Tibial artery (tissue), 4 donors: ENCODE measurements at places on chromosomes 4 and X.
A peak's percentile ranks its signal among the peaks of the same experiment; 100 is the strongest.

- H3K36me3 ChIP-seq = no peaks in the 10 kb centered on the region
- DNase-seq = no peak
- H3K4me1 ChIP-seq = no peaks in the 10 kb centered on the region
- H3K4me3 ChIP-seq = no peak overlapping the region
- no peaks in the 10 kb centered on the region for H3K27me3 ChIP-seq
- no peak overlapping the region for H3K27ac ChIP-seq
Measured at GRCh38 chr4:111984169-111984819, 161.0 kb upstream of the FAM241A start.

DNA sequence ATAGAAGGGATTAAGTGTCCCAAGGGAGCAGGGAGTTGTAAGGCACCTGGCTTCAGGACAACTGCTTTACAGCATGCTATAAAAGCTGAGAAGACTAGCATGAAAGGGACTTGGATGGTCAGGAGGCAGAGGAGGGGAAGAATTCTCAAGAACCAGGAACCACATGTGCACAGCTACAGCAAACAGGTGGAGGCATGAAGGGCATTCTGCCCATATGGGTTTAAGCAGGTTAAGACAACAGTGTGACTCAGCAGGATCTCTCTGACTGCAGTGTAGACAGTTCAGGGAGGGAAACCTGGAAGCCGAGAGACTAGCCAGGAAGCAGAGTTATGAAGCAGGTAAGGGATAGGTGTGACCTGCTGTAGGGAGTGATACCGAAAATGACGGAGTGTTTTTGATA, 117.0 kb downstream of the DHRSX start:
- no peak for DNase-seq
- no peak overlapping the region for H3K4me3 ChIP-seq
- H3K4me1 ChIP-seq = no peaks in the 10 kb centered on the region
- H3K36me3 ChIP-seq = no peaks in the 10 kb centered on the region
- no peak overlapping the region for H3K27ac ChIP-seq

GRCh38 chrX:153411255-153411987, at the start of gene ZFP92:
TSS of gene ZFP92 (plus strand) at chrX:153411472. CDS start at chrX:153418323, 6,851 bp downstream.
- peaks cover 6% of the 10 kb centered on the region for H3K4me1 ChIP-seq
- H3K4me3 ChIP-seq = peak within 1 kb of the TSS; percentile 57
- H3K27me3 ChIP-seq = no peaks in the 10 kb centered on the region
- H3K27ac ChIP-seq = no peak within 1 kb of the TSS
- no peak for DNase-seq
- no peaks in the 10 kb centered on the region for H3K36me3 ChIP-seq

GRCh38 chr4:112852601-112853000, 196.9 kb upstream of the ANK2 start:
- no peaks in the 10 kb centered on the region for H3K4me1 ChIP-seq
- H3K4me3 ChIP-seq = no peak overlapping the region
- H3K36me3 ChIP-seq = no peaks in the 10 kb centered on the region

- H3K4me3 ChIP-seq = no peak overlapping the region
- DNase-seq = no peak
- no peak overlapping the region for H3K27ac ChIP-seq
- H3K27me3 ChIP-seq = no peaks in the 10 kb centered on the region
- H3K4me1 ChIP-seq = no peaks in the 10 kb centered on the region
- no peaks in the 10 kb centered on the region for H3K36me3 ChIP-seq
Measured at GRCh38 chr4:11228530-11228929, 200.2 kb downstream of the HS3ST1 start.

DNA sequence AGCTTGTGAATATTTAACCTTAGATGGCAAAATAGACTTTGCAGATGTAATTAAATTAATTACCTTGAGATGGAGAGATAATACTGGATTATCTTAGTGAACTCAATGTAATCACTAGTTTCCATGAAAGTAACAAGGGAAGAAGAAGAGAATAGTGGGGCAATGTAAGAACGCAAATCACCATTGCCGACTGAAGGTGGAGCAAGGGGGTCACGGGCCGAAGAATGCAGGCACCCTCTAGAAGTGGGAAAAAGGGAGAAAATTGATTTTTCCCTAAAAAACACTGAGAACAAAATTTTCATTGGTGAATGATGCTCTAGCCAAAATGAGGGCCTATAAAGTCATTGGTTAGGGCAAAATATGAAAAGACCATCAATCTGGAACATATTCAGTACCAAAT, 375.6 kb upstream of the EPHA5 start:
- H3K27me3 ChIP-seq = no peaks in the 10 kb centered on the region
- H3K4me3 ChIP-seq = no peak overlapping the region
- no peaks in the 10 kb centered on the region for H3K4me1 ChIP-seq
- H3K27ac ChIP-seq = no peak overlapping the region
- H3K36me3 ChIP-seq = no peaks in the 10 kb centered on the region

GRCh38 chr4:39362827-39363226, 3.3 kb downstream of the RFC1 start:
- no peaks in the 10 kb centered on the region for H3K36me3 ChIP-seq
- no peaks in the 10 kb centered on the region for H3K27me3 ChIP-seq
- H3K4me1 ChIP-seq = peaks cover 31% of the 10 kb centered on the region
- no peak overlapping the region for H3K4me3 ChIP-seq
- no peak for DNase-seq
- H3K27ac ChIP-seq = no peak overlapping the region

DNA sequence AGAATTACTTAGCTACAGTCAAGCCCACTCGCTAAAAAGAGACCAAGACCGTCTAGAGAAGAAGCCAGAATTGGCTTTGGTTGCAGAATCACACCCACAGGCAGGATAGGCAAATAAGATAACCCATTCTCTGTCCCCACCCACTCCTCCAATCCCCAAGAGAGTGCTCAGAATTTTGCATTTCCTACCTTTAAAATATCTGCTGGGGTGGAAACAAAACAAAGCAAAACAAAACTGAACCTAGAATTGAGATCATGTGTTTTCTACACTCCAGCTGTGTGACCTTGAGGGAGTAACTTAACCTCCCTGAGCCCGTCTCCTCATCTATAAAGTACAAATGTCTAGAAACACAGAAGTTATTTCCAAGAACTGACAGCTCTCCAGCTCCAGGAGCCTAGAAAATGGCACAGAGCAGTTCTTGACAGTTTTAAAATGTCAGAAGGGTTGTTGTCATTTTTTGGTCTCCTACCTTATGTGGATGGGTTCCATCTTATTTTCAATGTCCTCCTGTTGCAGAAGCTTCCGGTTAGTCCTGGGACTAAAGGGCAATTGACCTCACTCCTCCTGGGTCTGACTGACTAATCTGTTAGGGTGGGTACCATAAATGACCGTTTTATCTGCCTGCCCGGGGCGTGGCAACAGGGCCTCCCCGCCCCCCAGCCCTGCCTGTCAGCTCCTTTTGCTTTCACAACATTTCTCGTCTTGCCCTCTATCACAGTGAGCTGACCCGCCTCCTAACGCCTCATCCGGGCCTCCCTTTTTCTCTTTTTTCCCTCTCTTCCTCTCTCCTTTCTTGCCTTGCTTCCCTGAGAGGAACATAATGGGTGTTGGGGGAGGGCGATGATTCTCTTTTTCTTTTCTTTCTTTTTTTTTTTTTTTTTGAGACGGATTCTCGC, 114.0 kb downstream of the RBM47 start:
- H3K27ac ChIP-seq = no peak overlapping the region
- peak; percentile 21 for DNase-seq
- H3K27me3 ChIP-seq = no peaks in the 10 kb centered on the region
- H3K4me1 ChIP-seq = no peaks in the 10 kb centered on the region
- no peaks in the 10 kb centered on the region for H3K36me3 ChIP-seq
- H3K4me3 ChIP-seq = no peak overlapping the region

GRCh38 chr4:183611210-183611830, 47.7 kb downstream of the RWDD4 start:
- DNase-seq = no peak
- no peaks in the 10 kb centered on the region for H3K27me3 ChIP-seq
- no peak overlapping the region for H3K27ac ChIP-seq
- H3K36me3 ChIP-seq = no peaks in the 10 kb centered on the region
- H3K4me3 ChIP-seq = no peak overlapping the region

GRCh38 chr4:153438916-153439756, 27.0 kb upstream of the TMEM131L start:
- peak overlapping the region; percentile 65 for H3K27ac ChIP-seq
- no peaks in the 10 kb centered on the region for H3K36me3 ChIP-seq

- H3K27ac ChIP-seq = no peak overlapping the region
- no peak for DNase-seq
- no peaks in the 10 kb centered on the region for H3K4me1 ChIP-seq
Measured at GRCh38 chr4:178480105-178480504, 1037.9 kb upstream of the AGA start.

- peaks cover 6% of the 10 kb centered on the region for H3K27me3 ChIP-seq
- H3K4me3 ChIP-seq = no peak overlapping the region
- no peaks in the 10 kb centered on the region for H3K36me3 ChIP-seq
- H3K4me1 ChIP-seq = no peaks in the 10 kb centered on the region
Measured at GRCh38 chr4:154526151-154526550, 24.0 kb downstream of the PLRG1 start.

DNA sequence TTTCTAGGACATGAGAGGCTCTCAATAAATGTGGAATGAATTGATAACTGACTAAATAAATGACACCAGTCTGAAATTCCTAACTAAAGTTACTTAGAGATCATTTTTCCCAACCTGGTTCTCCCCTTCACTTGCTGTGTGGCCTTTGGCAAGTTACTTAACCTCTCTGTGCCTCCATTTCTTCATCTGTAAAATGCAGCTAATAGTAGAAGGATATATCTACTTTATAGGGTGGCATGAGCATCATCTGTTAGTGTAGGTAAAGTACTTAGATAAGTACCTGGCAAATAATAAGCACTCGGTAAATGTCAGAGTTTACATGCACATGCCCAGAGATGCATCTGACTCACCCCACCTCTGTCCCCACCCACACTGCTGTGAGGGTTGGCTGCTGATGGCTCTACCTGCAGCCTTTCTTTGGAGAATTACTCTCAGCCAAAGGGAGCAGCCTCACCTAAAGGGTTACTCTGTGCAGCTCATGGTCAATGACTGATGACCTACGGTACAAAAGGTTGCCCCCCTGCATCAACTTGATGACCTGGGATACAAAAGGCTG, 139.3 kb downstream of the CHIC2 start:
- no peak for DNase-seq
- H3K27ac ChIP-seq = no peak overlapping the region
- H3K4me1 ChIP-seq = no peaks in the 10 kb centered on the region
- no peaks in the 10 kb centered on the region for H3K36me3 ChIP-seq

- no peaks in the 10 kb centered on the region for H3K4me1 ChIP-seq
- DNase-seq = no peak
- no peaks in the 10 kb centered on the region for H3K36me3 ChIP-seq
- H3K27ac ChIP-seq = no peak overlapping the region
Measured at GRCh38 chr4:136484996-136485395, 1047.3 kb downstream of the PCDH18 start.

GRCh38 chrX:105694839-105695238, 127.5 kb upstream of the NRK start:
- H3K4me3 ChIP-seq = no peak overlapping the region
- H3K27ac ChIP-seq = no peak overlapping the region
- H3K36me3 ChIP-seq = no peaks in the 10 kb centered on the region
- H3K27me3 ChIP-seq = no peaks in the 10 kb centered on the region
- DNase-seq = no peak

DNA sequence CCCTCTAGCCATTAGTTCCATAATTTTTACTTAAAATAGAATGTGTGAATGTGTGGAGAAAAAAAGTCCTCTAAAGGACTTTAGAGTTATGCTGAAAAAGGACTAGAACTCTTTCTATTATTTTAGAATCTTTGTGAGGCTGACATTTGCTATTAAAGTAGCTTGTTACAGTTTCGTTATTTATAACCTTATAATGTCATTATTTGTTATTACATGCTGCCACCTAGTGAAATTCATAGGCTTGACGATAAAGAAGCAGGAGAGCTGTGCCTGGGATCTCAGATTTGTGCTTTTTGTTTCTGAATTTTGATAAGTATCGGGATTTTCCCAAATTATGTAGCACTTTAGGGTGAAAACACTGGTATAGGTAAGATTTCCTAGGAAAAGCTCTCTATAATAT, 38.5 kb upstream of the TAPT1 start:
- no peak overlapping the region for H3K4me3 ChIP-seq
- no peak for DNase-seq
- H3K27ac ChIP-seq = no peak overlapping the region
- no peaks in the 10 kb centered on the region for H3K4me1 ChIP-seq

GRCh38 chr4:54781756-54782155, 124.0 kb downstream of the KIT start:
- no peak overlapping the region for H3K4me3 ChIP-seq
- H3K27ac ChIP-seq = peak overlapping the region; percentile 85
- peaks cover 69% of the 10 kb centered on the region for H3K4me1 ChIP-seq
- no peaks in the 10 kb centered on the region for H3K36me3 ChIP-seq

DNA sequence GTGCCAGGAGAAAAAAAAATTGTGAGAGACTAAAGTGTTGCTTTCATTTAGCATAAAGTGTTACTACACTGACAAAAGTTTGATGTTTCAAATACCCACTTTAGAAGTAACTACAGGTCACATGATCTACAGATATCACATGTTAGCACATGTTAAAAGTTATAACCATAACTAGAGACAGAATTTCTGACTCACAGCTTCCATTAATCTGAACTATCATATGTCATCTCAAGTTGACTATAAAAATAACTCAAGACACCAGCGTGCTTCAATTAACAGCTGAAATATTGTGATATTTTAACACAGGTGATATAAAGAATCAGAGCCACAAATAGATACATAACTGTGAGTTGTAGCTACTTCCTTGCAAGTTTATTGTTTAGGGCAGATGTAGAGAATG, 591.5 kb upstream of the PITX2 start:
- no peak for DNase-seq
- H3K4me3 ChIP-seq = no peak overlapping the region
- no peaks in the 10 kb centered on the region for H3K36me3 ChIP-seq
- H3K27ac ChIP-seq = no peak overlapping the region

DNA sequence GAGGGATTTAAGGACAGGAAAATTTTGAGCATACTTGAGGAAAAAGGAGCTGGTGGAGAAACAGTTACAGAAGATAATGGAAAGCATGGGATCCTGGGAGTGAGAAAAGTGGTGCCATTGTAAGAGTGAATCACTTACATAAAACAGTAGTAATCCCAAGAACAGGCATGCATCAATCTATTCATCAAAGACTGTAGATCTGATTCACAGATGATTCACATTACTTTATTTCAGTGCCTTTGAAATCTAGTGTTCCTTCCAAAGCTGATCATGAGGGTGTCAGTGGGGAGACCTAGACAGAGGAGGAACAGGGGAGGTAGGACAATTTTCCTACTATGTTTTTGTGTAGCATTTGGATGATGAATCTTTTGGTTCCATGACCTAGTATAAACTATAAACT, 102.7 kb downstream of the TAB3 start:
- DNase-seq = no peak
- no peaks in the 10 kb centered on the region for H3K27me3 ChIP-seq
- no peaks in the 10 kb centered on the region for H3K4me1 ChIP-seq
- H3K27ac ChIP-seq = no peak overlapping the region
- H3K4me3 ChIP-seq = no peak overlapping the region

- peak overlapping the region; percentile 90 for H3K4me3 ChIP-seq
- no peaks in the 10 kb centered on the region for H3K36me3 ChIP-seq
- H3K27ac ChIP-seq = peak overlapping the region; percentile 84
- no peak for DNase-seq
Measured at GRCh38 chr4:163331629-163332376, 593 bp downstream of the NPY1R start.
